Occipital lobe (tissue), 3 donors: ENCODE measurements at places on chromosomes 6 and 20. TPM values are rescaled to one million over a fixed set of nuclear protein-coding genes. Genes with fewer than 3 reads are reported as not detected.

DNA sequence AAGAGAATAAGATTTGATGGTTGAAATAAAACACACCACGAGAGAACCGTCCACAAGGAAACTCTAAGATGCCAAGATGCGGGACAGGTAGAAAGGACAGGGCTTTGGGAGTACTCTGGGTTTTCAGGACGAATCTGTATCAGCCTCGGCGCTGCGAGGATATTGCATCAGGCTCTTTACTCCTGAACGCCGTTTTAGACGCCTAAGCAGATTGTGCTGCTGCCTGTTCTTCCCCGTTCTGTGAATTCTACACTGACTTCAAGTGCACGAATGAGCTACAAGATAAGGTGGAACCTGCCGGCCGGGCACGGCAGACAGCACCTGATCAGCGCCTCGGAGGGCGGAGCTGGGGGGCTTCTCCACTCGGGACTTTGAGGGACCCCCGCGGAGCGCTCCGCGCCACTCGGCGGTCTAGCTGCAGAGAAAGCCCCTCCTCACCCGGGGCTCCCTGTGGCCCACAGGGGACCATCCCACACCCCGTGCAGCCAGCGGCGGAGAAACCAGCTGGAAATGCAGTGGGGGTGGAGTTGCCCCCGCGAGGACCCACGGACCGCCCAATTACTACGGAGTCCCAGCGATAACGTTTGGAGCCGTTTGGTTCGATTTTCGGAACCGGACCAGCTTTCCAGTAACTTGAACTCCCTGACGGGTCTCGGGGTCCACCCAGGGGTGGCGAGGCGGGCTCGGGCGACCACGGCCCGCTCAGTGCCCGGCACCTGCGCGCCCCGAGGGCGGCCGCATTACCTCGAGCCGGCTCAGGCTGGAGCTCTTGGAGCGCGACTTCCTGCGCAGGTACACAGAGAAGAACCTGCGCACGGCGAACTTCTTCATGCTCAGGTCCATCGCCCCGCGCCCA, 646 bp downstream of the RPS6KA2 start:
- no peak for DNase-seq

DNA sequence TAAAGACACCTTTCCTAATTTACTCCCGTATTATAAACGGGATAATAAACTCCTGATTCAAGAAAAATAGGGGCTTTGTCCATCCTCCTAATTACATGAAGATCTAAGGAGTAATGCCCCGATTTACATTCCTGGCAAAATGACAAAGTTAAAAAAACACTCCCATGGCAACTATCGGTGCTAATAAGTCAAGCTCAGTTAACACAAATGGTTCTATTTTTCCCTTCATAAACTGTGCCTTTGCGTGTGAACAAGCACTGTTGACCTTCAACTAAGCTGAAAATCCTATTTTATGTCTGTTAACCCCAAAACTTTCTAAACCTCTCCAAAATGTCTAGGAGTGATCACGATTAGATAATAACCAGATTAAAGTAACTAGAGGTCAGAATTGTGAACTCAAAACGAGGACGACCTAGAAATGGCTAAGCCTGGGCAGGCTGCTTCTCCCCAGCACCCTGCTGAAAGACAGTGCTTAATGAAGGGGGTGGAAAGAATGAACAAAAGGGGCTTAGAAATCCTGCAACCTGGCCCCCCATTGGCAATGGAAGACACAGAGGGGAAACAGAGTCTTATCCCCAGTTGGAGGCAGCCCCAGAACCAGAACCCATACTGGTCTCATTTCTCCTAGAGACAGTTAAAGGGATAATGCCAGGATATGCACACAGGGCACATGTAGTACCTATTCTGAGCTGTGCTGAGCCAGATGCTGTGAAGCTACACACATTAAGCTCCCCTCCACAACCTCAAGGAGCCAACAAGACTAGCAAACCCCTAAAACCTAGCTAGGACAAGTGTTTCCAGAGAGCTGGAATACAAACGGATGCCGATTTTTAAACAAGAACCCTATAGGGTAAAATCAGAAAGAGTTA, 23.0 kb downstream of the SLC23A2 start:
- DNase-seq: no peak

GRCh38 chr20:10371467-10371866, 62.6 kb downstream of the MKKS start:
- no peak for DNase-seq

DNA sequence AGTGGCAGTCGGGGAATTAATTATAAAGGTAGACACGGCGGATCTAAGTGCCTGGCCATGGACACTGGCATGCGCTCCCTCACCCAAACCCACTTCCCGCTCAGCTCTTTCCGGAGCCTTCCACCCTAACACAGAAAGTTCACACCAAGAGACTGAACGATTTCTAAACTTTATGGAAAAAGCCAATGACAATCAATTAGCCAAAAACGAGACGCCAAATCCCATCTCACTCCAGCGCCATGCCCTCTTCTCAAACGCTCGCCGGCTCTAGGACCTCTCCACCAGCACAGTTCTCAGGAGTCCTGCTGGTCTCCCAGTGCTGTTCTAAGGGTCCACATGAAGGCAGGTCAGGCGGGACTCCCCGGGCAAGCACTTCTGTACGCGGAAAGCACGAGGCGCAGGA, 641 bp downstream of the SF3B5 start:
- no peak for DNase-seq

GRCh38 chr6:20946022-20946421, 411.8 kb downstream of the CDKAL1 start:
- no peak for DNase-seq

- DNase-seq: no peak
These were observed 31.4 kb downstream of the ACSS2 start for GRCh38 chr20:34907616-34908469.

DNA sequence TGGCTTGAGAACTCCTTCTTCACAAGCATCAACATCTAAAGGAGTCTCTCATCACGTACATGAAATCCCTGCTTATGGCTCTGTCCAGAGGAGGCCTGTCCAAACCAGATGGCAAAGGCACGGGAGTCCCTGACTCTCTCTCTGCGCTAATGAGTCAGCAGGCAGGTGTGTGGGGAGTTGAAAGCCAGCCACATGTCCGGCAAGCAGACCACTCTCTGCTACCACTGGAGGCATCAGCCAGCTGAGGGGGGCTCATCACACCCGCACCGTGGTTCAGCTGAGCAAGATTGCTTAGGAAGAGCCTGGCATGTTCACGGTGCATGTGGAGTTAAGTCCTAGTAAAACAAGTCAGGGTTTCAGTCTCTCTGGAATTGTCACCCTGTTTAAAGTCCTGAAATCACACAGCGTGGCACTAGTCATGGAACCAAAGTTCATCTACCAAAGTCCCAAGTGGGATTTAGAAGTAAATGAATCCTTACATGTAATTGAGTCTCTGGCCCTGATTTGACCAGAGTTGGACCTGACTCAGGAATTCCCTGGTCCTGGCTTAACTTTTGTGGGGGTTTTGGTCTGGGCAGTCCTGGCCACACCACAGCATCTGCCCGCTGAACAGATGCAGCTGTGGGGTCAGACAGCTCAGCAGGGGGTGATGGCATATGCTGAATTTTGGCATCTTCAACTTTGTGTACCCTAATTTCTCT, 155.2 kb upstream of the RIN2 start:
- DNase-seq: no peak

DNA sequence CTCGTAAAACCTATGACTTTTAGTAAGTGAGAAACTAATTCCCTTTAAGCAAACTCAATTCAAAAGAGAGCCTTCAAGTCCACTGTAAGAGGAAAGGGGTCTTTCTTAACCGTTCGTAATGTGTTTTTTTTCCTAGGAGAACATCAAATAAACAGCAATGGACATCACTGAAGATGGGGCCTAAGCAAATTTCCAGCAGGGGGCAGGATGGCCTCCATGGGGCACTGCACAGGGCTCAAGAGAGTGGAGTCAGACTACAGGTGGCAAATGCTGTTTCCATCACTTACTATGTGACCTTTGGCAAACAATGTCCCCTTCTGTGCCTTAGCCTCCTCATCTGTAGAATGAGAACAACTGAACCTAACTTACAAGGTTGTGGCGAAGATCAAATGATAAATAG, 88.7 kb downstream of the ARHGAP18 start:
- DNase-seq: no peak

DNA sequence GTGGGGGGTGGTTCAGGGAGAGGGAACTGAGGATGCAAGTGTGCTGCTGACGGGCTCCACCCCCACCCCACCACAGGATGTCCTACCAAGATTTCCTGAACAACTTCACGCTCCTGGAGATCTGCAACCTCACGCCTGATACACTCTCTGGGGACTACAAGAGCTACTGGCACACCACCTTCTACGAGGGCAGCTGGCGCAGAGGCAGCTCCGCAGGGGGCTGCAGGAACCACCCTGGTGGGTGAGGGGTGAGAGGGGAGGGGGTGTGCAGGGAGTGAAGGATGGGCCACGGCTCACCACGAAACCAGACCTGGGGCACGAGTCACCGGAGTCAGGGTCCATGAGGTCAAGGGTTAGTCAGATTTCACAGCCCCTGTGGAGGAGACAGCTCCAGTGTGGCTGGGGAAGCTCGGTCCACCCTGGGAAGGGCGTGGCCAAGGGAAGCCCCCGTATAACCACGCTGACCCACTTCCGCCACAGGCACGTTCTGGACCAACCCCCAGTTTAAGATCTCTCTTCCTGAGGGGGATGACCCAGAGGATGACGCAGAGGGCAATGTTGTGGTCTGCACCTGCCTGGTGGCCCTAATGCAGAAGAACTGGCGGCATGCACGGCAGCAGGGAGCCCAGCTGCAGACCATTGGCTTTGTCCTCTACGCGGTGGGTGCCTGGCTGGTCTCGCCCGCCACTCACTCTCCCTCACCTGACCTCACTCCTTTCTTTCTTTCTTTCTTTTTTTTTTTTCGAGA, 18.3 kb downstream of the CAPN11 start:
- no peak for DNase-seq

VSX1 gene
- total RNA-seq: not detected

DUSP22 gene
- total RNA-seq: 23.7 TPM

PEX6 gene
- total RNA-seq: 24.0 TPM
